ENCODE measurements at places on chromosomes 12 and 14. TPM values are rescaled to one million over a fixed set of nuclear protein-coding genes. Genes with fewer than 3 reads are reported as not detected.

DNA sequence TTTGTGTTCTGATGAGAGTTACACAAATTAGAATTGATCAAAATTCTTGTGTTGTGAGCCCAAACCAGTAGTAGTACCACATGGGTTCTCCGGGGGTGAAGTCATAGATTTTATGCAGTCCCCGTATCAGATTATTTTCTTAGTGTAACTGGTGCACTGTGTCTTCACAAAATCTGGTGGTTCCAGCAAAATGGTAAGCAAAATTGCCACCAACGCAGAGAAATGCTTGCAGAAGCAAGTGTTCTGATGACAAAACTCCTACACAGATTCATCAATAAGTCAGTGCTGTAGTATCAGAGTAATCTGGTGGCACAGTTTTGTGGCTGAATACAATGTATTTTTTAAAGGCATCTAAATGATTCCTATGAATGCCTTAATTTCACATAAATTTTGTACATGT lies 1.3 kb upstream of the CACNA2D4 start:
- no peak overlapping the region for H3K4me3 ChIP-seq
- DNase-seq: no peak
- no peaks in the 10 kb centered on the region for H3K27me3 ChIP-seq
- H3K36me3 ChIP-seq: no peaks in the 10 kb centered on the region

DNA sequence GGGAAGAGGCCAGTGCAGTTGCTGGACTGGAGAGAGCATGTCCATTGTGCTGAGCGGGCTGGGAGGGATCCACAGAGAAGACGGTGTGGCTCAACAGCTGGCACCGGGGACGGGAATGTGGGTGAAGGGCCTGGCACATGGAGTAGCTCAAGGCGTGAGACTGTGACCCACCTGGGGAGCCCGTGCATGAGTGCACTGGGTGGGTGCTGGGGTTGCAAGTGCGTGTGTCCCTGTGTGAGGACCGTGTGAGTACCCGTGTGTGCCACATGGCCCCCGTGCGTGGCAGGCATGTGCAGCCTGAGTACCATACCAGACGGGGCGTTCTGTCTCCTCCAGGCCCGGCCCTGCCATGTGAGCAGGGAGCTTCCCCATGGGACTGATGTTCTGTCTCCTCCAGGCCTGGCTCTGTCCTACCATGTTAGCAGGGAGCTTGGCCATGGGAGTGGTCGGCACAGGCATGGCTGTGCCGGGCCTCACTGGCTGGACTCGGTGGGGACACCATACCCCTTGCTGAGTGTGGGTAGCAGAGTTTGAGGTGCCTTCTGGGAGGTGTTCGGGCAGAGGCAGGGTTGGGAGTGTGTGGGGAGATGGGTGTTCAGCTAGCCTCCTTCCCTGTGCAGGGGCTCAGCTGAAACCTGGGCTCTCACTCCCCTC lies 234.4 kb downstream of the TMEM121 start:
- H3K4me3 ChIP-seq: no peak overlapping the region
- H3K27ac ChIP-seq: no peak overlapping the region
- no peaks in the 10 kb centered on the region for H3K36me3 ChIP-seq
- DNase-seq: no peak
- H3K4me1 ChIP-seq: no peaks in the 10 kb centered on the region

- DNase-seq: no peak
- no peak overlapping the region for H3K4me3 ChIP-seq
- H3K27ac ChIP-seq: no peak overlapping the region
- H3K4me1 ChIP-seq: no peaks in the 10 kb centered on the region
Measured at GRCh38 chr14:72612041-72612440, 281.9 kb downstream of the DPF3 start.

The ATXN3 gene
- total RNA-seq: 29.3 TPM

- no peaks in the 10 kb centered on the region for H3K36me3 ChIP-seq
- no peak overlapping the region for H3K4me3 ChIP-seq
- no peak for DNase-seq
- H3K27ac ChIP-seq: no peak overlapping the region
- peaks cover 5% of the 10 kb centered on the region for H3K4me1 ChIP-seq
Measured at GRCh38 chr14:23937203-23937602, 16.4 kb upstream of the DHRS4 start.

GRCh38 chr14:44803239-44803905 lies 158.4 kb downstream of the KLHL28 start:
- H3K36me3 ChIP-seq: no peaks in the 10 kb centered on the region
- no peaks in the 10 kb centered on the region for H3K4me1 ChIP-seq
- H3K4me3 ChIP-seq: no peak overlapping the region

DNA sequence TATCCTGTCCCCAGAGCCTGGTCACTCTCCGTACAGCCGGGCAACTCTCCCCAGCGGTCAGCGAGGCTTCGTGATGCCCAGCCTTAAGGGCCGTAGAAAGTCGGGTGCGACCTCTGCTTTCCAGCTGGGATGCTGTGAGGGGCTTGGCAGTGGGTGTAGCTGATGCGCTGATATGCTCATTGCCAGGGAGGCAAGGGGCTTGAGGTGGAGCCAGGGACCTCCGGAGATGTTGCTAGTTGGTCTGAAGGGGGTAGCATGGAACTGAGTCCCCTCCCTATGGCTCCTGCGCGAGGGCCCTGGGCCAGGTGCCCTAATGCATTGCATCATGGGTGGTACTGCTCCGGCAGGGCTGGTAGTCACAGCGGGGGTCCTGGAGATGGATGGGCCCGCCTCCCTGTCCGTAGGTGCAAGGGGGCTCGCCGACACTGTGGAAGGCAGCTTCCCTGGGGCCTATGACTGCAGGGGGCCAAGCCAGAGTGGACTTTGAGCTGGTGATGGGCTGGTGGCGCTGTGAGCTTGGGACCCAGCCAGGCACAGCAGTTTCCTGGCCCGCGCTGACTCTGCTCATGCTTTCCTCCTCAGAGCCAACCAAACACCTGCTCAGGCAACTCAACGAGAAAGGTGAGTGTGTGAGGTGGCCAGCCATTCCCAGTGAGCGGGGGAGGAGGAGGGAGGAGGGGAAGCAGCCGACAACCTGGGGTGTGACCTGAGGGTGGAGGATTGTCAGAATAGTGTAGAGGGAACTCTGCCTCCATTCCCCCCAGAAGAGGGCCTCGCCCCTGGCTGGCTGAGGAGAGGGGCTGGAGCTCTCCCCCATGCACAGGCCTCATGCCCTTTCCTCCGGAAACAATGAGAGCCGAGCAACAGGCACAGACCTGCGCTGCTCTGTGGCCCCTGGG lies 32.3 kb downstream of the PLEKHG3 start:
- 0 out of 2 replicates have a peak, but pooled peaks cover 3% of the 10 kb centered on the region for H3K4me1 ChIP-seq
- no peak overlapping the region for H3K27ac ChIP-seq
- peaks cover 8% of the 10 kb centered on the region for H3K36me3 ChIP-seq

DNA sequence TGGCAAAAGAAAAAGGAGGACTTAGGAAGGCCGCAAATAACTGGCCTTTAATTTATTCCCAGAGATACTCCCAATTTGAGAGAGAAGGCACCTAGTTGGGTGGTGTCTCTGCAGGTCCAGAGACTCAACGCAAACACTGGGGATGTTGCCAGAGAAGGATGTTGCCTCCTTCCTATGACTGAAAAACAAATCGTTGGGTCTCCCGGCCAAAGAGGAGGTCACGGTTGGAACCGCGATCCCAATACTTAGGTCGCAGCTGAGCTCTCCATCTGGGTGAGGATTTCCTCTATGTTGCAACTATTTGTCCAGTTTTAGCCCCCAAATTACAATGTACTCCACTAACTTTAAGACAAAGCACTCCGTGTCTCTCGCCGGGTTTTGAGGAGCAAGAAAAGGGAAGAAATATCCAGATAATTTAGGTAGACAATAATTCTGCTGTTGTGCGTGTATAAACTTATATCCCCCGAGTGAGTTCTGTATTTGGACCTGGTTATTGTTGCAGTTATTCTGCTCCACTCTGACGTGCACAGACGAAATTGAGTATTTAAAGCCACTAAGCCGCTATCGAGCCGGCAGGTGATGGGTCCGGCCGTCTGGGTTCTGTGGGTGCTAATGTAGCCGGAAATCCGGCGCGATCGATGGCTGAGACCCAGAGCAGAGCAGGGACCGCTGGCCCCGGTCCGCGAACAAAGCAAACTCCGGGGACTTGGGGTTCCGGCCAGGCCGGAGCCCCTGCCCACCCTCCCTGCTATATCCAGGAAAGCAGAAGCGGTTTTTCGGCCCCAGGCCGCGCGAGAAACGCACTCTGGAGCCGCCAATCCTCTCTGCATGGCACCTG lies 5.7 kb downstream of the HOXC12 start:
- peaks cover 10% of the 10 kb centered on the region for H3K4me1 ChIP-seq
- no peaks in the 10 kb centered on the region for H3K36me3 ChIP-seq
- no peak for DNase-seq
- no peak overlapping the region for H3K27ac ChIP-seq
- H3K4me3 ChIP-seq: no peak overlapping the region

GRCh38 chr14:84929086-84929485 lies 600.9 kb upstream of the FLRT2 start:
- no peaks in the 10 kb centered on the region for H3K27me3 ChIP-seq
- no peaks in the 10 kb centered on the region for H3K4me1 ChIP-seq
- no peak for DNase-seq
- no peaks in the 10 kb centered on the region for H3K36me3 ChIP-seq
- no peak overlapping the region for H3K27ac ChIP-seq
- no peak overlapping the region for H3K4me3 ChIP-seq

DNA sequence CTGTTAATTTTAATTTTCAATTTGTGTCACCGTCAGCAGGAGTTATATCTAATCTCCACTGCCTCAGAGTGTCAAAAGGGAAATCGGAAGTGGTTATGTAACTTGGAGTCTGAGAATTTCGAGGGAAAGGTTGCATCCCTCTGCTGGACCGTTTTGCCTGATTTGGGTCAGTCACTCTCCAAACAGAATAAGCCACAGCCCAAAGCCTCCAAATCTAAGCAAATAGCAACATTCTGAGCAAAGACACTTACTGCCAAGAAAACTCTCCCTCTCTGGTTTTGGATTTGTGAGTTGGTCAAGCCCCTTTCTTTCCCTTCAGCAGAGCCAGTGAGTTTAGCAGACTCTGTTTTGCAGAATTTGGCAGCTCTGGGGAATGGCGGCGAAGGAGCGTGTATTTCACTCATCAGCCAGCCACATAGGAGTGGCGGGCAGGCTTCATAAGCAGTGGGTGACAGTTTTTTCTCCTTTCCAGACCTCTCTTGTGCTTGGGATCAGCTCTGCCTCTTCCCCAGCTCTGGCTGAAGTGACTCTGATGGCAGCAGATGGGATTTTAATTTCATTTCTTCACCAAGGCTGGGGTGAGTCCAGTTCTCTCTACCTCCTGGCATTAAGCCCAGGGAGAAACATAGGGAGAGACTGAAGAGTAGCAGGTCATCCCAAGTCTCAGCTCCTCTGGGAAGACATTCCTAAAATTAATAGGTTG lies 218.7 kb upstream of the NOS1 start:
- no peaks in the 10 kb centered on the region for H3K36me3 ChIP-seq
- no peaks in the 10 kb centered on the region for H3K4me1 ChIP-seq
- H3K27ac ChIP-seq: no peak overlapping the region
- H3K27me3 ChIP-seq: no peaks in the 10 kb centered on the region
- DNase-seq: no peak
- H3K4me3 ChIP-seq: no peak overlapping the region

DNA sequence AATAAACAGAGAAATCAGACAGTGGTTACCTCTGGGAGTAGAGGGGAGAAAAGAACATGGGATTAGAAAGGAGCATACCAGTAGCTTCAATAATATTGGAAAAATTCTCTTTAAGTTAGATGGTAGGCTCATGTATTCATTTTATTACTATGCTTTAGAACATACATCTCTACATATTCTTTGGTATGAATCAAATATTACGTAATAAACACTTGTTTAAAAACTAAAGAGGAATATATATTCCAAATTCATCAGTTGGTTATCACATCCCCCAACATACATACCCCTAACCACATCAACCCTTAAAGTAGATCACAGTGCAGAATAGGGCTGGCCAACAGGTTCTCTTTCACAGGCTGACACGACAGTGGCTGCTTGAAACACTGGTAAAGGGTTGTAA lies 5.6 kb downstream of the RPAP3 start:
- no peak for DNase-seq
- no peak overlapping the region for H3K4me3 ChIP-seq
- H3K4me1 ChIP-seq: no peaks in the 10 kb centered on the region
- no peak overlapping the region for H3K27ac ChIP-seq
- H3K36me3 ChIP-seq: peaks cover 2% of the 10 kb centered on the region

- H3K4me3 ChIP-seq: no peak overlapping the region
- H3K36me3 ChIP-seq: no peaks in the 10 kb centered on the region
- H3K27me3 ChIP-seq: no peaks in the 10 kb centered on the region
- no peak overlapping the region for H3K27ac ChIP-seq
- no peak for DNase-seq
Measured at GRCh38 chr14:105466531-105467248, 7.9 kb upstream of the CRIP2 start.

The BBOF1 gene
- 0.91 TPM for total RNA-seq

All from Caco-2 (cell line).